ENCODE measurements at places on chromosomes 16 and 17.

- DNase-seq: no peak
Measured at GRCh38 chr17:82285141-82285540, 11.6 kb upstream of the CSNK1D start.

- no peak for DNase-seq
Measured at GRCh38 chr16:68798398-68798797, 44.9 kb upstream of the TANGO6 start.

GRCh38 chr16:27269300-27270150 is 953 bp upstream of the NSMCE1 start:
- no peak for DNase-seq

DNA sequence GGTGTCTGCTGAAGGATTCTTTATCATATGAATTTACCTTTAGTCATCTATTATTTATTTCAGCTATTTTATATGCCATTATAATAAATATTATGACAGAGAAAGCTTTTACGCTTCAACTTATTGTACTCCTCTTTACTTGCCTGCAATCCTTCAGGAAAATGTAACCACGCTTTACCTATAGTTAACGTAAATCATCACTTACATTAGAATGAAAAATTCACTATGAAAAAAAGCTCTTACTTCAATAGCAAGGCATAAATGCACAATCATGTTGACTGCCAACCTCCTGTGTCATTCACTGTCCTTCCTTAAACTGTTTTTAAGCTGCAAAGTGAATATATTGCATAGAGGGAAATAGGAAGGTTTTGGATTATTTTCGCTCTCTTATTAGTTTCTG is 277.9 kb downstream of the WWOX start:
- DNase-seq: no peak

DNA sequence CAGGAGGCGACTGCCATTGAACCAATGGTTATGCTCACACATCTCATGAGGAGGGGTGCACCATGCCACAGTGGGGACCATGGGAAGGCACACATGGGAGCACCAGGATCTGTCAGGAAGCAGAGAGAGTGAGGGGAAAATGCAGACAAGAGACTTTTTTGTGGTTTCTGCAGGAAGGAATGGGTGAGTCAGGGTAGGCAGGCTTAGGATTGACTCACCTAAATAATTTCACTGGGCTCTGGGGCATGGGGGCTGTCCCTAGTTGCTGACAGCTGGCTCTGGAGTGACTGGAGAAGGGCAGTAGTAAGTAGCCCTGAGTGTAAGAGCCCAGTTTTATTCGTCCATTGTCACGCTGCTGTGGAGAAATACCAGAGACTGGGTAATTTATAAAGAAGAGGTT is 202.4 kb downstream of the AXIN2 start:
- DNase-seq: no peak

DNA sequence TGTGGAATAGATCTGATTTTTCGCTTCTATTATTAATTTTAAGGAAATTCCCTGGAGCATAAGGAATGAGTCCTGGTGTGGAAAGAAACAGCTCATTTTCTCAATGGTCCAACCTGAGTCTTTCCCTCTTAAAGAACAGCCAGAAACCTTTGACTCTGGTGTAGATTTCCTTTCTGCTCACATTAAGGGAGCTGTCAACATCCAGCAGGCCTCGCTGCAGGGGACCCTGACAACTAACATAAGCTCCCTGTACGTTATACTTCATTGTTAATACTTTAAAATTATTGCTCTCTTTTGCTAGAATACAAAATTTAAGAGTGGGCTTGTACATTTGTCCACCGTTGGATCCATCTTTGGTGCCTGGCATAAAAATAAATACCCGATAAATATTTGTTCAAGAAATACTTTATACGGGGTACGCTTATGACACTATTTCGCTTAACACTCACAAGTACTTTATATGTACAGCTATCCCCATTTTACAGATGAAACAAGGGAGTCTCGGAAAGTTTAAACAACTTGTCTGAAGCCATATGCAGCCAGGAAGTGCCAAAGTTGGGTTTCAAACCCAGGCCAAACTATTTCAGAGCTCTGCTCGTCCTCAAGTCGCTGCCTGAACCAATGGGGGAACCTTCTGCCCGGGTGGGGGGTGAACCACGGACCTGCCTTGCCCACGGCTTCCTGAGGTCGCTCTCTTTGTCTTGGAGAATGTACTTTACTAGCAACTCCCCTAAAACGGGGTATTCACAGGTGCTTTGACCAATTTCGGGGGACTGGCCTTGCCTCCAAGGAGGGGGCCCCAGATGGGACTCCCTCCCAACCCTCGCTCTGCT is 611 bp downstream of the SMARCE1 start:
- no peak for DNase-seq

DNA sequence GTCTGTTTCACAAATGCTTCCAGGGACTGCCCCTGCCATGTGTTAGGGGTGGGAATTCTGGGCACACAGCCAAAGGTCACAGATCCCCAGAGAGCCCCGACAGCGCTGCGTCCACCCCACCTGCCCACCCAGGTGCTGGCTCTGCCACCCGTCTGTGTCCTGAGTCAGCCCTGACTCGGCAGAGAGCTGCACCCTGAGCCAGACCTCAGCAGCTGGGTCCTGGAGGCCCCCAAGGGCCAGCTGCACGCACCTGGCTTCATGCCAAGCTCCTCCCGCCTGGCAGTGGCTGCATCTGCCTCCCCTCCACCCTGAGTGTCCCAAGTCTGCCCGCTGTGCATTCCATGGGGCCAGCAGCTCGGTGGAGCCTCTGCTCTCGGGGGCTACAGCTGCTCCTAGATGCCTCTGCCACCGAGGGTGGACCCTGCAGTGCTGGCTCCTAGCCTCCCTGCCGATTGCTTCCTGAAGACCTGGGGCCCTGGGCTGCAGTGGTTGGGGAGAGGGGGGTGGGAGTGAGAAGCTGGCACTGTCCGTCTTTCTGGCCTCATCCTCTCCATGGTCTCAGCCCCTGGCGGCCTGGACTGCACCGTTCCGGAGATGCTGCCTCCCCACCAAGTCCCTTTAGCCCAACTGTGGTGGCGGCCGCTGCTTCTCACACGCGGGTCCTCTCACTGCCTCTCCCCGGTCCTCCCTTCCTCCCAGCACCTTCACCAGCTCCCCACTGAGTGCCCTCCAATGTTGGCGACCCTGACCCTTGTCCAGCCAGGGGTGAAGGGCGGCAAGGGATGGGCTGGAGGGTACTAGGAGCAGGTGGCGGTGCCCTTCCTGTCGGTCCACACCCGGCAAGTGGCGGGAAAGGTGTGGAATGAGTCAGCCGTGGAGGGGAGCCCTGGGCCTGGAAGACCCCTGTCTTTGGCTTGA is 3.0 kb downstream of the SECTM1 start:
- no peak for DNase-seq

- DNase-seq: no peak
Measured at GRCh38 chr17:17372856-17373520, 69.8 kb downstream of the NT5M start.
